ENCODE measurements at places on chromosomes 6 and 20.

- DNase-seq: no peak
Observed at GRCh38 chr6:170279977-170280688, 10.7 kb downstream of the DLL1 start.

DNA sequence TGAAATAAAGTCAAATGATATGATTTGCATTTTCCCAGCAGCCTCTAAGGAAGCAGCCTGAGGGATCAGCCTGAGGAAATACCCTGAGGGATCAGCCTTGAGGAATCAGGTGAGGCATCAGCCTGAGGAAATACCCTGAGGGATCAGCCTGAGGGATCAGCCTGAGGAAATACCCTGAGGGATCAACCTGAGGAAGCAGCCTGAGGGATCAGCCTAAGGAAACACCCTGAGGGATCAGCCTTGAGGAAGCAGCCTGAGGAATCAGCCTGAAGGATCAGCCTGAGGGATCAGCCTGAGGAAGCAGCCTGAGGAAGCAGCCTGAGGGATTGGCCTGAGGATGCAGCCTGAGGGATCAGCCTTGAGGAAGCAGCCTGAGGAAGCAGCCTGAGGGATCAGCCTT is 669.7 kb upstream of the AGPAT4 start:
- no peak for DNase-seq

- DNase-seq: no peak
Observed at GRCh38 chr6:148513145-148514071, 170.8 kb downstream of the SASH1 start.

DNA sequence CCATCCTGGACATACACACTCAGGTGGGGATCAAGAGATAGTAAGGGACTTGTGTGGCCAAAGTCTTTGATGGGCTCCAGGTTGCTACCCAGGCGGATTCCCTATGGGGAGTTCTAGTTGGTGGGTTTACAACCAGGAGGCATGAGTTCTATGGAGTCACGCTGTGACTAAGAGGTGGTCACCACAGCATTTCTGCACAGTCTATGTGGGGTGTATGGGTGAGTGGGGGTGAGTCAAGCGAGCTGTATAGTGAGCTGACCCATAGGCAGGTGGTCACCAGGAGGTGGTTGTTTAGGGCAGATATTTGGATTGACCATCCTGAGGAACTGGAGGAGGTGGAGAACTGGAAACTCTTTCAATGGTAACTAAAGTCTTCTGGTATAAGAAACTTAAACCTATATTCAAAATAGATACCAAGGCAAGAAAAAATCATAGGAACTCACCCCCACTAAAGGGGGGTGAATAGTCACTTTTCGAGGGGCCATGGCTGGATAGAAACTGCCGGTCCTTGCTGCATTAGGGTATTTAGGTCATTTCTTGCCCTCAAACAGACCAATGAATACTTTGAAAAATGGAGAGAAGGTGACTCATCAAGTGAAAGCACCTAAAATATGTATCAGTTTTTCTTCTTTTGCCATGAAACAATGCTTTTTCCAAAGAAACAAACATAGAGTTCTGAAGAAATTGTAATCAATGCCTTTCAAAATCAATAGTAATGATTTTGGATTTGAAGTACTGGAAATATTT is 84.3 kb upstream of the NRN1 start:
- no peak for DNase-seq

GRCh38 chr6:20340068-20340848 is 61.4 kb upstream of the E2F3 start:
- DNase-seq: no peak

GRCh38 chr20:8854571-8854970 is 214.3 kb upstream of the PLCB4 start:
- DNase-seq: no peak

DNA sequence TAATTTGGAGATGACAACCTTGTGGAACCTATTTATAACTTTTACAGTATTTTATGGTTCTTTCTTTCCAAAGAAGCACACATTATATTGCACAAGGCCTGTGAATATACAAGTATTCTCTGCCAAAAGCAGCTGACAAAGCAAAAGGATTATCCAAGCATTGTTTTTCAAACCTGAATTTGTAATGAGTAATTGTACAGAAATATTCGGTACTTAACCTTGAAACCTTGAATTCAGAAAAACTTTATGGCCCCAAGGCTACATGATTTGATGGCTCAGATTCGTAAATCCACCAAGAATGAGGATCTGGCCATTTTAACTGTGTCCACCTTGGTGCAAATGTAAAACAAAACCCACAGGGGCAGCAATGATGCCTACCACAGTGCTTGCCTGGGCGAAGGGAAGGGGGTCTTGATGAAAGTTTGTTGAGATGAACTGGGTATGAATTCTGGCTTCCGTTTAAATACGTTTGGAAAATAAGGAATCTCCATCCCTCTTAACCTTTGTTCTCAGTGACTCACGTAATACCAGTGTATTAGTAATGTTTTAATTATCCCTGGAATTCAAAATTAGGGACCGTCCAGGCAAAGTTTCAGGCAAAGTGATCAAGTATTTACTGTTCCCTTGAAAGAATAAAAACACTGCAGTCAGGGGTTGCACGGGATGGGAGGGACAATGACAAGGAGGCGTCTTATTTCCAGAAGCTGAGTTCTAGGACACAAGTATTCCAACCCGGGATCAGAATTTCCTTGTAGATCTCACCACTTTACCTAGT is 2.7 kb upstream of the RBM24 start:
- no peak for DNase-seq

- DNase-seq: no peak
Observed at GRCh38 chr6:163634211-163635171, 220.0 kb downstream of the QKI start.

GRCh38 chr20:61044499-61044898 is 207.6 kb upstream of the CDH4 start:
- DNase-seq: no peak

DNA sequence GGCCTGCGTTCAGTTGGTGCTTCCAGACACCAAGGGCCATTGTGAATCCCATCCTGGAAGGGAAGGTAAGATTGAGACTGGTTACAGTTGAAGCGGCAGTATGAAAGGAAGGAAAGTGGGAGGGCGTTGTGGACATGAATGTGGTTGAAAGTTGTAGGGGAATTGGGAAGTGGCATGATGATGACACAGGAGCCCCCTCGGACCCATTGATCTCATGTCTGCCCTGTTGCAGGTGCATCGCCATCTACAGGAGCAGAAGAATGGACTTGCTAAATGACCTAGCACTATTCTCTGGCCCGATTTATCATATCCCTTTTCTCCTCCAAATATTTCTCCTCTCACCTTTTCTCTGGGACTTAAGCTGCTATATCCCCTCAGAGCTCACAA is 5.5 kb downstream of the HLA-DQA1 start:
- no peak for DNase-seq

- DNase-seq: no peak
Observed at GRCh38 chr6:46263707-46264086, 92.9 kb upstream of the ENPP5 start.

DNA sequence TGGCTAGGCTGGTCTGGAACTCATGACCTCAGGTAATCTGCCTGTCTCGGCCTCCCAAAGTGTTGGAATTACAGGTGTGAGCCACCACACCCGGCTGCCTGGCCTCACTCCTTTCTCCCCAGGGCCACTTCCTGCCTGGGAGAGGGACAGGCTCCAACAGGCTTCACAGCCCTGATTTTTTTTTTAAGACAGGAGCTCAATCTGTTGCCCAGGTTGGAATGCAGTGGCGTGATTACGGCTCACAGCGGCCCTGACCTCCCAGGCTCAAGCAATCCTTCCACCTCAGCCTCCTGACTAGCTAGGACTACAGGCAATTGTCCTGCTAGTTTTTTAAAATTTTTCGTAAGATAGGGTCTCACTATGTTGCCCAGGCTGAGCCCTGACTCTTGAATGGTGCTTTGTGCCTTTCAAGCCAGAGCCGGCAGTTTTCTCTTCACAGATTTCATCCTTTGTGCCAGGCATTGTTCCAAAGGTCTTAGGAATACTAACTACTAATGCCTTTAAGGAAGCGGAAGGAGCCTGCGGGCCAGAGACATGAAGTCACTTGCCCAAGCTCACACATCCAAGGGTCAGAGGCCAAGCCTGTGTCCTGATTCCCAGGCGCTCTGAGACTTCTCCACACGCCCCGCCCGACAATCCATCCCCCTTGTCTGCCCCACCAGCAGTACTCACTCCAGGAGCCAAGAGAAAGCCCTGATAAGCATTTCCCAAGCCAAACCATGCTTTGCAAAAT is 19.2 kb downstream of the CAPN11 start:
- no peak for DNase-seq

- DNase-seq: no peak
Observed at GRCh38 chr20:53080969-53081871, 109.1 kb downstream of the TSHZ2 start.

GRCh38 chr6:170080828-170081371 is 210.0 kb downstream of the DLL1 start:
- DNase-seq: no peak

GRCh38 chr6:141316236-141316635 is 816.5 kb upstream of the GJE1 start:
- DNase-seq: no peak

- no peak for DNase-seq
Observed at GRCh38 chr6:144262470-144263369, 22.4 kb upstream of the UTRN start.

GRCh38 chr6:144246988-144247387 is 38.1 kb upstream of the UTRN start:
- DNase-seq: no peak

DNA sequence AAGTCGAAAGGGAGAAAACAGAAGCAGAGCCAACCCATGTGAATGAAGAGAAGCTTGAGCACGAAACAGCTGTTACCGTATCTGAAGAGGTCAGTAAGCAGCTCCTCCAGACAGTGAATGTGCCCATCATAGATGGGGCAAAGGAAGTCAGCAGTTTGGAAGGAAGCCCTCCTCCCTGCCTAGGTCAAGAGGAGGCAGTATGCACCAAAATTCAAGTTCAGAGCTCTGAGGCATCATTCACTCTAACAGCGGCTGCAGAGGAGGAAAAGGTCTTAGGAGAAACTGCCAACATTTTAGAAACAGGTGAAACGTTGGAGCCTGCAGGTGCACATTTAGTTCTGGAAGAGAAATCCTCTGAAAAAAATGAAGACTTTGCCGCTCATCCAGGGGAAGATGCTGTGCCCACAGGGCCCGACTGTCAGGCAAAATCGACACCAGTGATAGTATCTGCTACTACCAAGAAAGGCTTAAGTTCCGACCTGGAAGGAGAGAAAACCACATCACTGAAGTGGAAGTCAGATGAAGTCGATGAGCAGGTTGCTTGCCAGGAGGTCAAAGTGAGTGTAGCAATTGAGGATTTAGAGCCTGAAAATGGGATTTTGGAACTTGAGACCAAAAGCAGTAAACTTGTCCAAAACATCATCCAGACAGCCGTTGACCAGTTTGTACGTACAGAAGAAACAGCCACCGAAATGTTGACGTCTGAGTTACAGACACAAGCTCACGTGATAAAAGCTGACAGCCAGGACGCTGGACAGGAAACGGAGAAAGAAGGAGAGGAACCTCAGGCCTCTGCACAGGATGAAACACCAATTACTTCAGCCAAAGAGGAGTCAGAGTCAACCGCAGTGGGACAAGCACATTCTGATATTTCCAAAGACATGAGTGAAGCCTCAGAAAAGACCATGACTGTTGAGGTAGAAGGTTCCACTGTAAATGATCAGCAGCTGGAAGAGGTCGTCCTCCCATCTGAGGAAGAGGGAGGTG is 38.7 kb downstream of the ZBTB2 start:
- DNase-seq: no peak

- DNase-seq: no peak
Observed at GRCh38 chr6:111603040-111603439, 2.6 kb downstream of the TRAF3IP2 start.

GRCh38 chr6:47247227-47247797 is 62.4 kb downstream of the TNFRSF21 start:
- no peak for DNase-seq

DNA sequence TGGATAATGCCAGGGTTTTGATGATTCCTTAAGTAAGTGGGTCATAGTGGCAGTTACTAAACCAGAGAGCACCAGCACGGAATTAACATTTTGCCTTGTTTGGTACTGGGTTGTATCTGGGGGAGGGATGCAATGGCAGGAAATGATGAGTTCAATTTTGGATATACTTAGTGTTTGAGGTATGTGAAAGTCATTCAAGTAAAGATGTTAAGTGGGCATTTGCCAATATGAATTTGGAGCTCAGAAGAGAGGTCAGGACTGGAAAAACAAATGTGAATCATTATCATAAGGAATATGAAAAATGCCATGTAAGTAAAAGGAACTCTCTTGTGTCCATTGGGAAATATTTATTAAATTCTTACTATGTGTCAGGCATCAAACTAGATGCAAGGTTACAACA is 6.2 kb downstream of the PXT1 start:
- no peak for DNase-seq

DNA sequence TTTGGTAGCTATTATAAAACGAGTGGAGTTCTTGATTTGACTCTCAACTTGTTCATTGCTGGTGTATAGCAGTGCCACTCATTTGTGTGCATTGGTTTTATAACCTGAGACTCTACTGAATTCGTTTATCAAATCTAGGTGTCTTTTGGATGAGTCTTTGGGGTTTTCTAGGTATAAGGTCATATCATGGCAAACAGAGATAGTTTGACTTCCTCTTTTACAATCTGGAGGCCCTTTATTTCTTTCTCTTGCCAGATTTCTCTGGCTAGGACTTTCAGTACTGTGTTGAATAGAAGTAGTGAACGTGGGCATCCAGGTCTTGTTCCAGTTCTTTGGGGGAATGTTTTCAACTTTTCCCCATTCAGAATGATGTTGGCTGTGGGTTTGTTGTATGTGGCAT is 38.8 kb downstream of the SUMO4 start:
- no peak for DNase-seq

DNA sequence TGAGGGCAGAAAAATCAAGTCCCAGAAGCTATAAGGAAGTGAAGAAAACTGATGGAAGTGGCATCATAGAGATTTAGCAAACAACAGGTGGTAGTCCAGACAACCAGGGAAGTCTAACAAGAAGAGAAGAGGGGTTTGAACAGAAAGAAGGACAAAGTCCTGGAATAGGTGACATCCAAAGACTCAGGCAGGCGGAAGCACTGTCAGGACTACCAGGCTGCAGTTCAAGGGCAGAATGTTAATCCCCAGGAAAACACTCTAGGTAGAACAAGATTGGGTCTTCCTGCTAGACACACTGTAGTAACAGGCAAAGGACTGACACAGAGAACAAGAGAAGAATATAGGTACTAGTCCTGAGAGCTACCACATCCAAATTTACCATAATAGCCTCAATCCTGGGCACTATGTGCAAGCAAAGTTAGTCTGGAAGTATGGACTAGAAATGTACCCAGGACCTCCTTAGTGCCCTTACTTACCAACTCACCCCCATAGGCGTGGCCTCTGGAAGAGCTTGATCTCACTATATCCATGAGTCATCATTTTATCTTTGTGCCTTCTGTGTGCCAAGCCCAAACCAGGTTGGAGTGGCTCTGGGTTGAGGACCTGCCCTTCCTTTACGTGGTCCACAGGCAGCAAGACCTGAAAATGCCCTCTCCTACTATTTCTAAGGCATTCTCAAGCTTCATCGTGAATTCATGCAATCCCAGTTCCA is 2.2 kb upstream of the EPB41L2 start:
- DNase-seq: no peak

DNA sequence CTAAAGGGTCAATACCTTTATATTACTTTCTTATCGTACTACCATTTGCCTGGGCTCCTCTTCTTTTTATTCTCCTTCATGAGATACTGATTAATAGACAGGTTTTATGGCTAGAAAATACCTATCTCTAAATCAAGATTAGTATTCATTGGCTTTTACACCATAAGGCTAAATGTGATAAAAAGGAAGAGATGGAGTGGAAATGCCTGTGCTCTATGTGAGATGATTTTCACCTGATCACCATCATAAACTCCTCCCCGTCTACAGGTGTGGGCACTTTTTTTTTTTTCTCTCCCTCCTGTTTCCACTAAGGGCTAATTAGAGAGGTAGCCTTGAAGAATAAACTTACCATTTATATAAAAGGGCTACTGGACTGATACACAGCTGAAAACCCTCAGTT is at the start of gene GLYATL3:
TSS of gene GLYATL3 (plus strand) at position 301 of the 400 bp plus-strand sequence. CDS start 12,068 bp downstream, outside the sequence.
- DNase-seq: no peak
